Right atrium auricular region (tissue), 2 donors: ENCODE measurements at places on chromosomes 4 and X. TPM values are rescaled to one million over a fixed set of nuclear protein-coding genes. Genes with fewer than 3 reads are reported as not detected.

GPR50 gene
- total RNA-seq, result not detected

KLB gene
- 0.47 TPM for total RNA-seq

SASH3 gene
- total RNA-seq, result 2.1 TPM

DDX53 gene
- total RNA-seq, result not detected

XAGE2 gene
- not detected for total RNA-seq
